ENCODE measurements at places on chromosomes 13 and 19.

DNA sequence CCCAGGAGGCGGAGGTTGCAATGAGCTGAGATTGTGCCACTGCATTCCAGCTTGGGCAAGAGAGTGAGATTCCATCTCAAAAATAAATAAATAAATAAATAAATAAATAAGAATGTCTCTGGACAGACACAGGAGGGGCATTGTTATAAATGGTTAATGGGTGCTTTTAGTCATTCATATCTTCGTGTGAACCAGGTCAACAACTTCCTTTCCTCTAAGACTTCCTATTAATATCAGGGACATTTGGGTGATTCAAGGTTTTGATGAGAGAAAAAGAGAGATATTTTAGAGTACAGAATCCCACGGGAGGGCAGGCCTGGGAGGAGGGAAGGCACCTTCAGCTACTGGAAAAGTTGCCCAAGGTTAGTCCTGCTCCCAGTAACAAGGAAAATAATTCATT is 23.9 kb downstream of the DHRS12 start:
- no peak for DNase-seq

- no peak for DNase-seq
Observed at GRCh38 chr13:65378484-65378883, 1851.7 kb downstream of the PCDH9 start.

DNA sequence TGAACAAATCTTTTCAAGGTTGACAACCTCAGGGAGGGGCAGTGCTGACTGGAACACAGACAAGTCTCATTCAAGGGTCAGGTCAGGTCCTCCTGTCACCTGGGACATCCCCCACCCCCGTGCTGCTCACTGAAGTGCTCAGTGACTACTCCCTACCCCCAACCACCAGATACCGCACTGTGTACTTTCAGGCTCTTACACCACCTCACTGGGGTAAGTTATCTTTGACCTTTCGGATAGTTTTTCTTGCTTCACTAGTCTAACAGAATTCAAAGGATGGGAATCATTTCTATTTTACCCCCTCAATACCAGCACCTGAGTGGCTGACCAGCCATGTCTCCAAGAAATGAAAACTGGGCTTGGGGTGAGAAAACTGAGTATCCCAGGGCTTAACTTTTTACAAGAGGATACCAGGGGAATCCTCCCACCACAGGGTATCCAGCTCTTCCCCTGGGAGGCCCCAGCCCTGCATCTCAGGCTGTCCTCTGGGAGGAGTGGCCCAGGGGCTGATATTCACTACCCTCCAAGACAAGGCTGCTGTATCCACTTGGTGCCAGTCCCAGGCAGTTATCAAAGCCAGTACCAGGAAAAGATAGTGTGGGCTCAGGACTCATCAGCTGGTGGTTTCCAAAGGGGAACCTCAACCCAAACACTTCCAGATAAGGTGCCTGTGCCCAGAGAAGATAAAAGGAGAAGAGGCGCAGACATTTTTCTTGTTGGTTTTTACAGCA is 2.1 kb downstream of the ZNF563 start:
- DNase-seq, result no peak

- peak; percentile 59 for DNase-seq
Observed at GRCh38 chr13:95494082-95494681, 58.3 kb upstream of the CLDN10 start.

DNA sequence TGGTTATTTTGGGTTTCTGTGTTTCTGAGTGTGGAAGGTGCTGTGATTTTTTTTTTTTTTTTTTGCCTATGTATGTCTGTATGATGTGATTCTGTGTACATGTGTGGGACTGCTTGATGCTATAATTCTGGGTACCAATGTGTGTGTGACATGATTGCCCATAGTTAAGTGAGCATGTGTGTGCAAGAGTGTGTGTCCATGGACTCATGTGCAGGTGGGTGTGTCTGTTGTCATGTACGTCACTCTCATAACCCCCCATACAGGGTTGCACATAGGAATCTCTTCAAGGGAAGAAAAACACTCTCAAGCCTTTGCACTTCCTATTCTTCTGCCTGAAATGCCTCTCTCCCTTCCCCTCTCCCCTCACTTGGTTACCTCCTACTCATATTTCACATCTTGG is 2.5 kb upstream of the PPP5C start:
- no peak for DNase-seq

DNA sequence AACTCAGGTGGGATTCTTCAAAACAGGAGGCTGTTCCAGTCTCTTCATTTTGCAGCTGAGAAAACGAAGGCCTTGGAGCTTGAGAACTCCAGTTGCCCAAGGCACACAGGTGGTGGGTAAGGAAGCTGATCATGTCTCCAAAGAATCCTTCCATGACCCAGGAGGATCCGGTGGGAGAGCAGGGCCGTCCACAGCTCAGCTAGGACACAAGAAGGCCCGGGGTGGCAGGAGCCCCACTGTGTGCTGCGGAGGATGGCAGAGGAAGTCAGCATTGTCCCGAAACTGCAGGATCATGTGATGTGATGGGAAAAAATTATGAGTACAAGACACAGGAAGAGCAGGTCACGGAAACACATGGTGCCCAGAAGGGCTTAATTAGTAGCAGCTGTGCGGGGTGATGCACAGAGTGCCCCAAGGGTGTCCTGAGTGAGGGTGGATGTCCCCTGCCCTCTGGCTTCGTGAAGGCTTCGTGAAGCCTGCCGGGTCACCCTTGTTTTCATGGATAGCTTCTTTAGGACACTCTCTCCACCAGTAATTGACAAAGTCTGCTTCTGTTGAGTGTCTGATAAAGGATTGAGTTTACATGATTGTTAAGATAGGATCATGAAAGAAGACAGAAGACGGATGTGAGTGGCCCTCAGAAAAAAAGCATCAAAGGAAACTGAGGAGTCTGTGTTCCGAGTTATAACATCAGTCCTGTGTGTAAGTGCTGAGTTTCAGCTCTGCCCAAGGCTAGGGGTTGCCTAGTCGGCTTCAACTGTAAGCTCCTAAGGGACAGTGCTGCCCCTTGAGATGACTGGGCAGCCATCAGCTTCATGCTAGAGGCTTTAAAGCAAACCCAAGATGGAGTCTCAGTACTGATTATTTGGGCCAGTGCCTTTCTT is 33.8 kb upstream of the SACS start:
- no peak for DNase-seq

DNA sequence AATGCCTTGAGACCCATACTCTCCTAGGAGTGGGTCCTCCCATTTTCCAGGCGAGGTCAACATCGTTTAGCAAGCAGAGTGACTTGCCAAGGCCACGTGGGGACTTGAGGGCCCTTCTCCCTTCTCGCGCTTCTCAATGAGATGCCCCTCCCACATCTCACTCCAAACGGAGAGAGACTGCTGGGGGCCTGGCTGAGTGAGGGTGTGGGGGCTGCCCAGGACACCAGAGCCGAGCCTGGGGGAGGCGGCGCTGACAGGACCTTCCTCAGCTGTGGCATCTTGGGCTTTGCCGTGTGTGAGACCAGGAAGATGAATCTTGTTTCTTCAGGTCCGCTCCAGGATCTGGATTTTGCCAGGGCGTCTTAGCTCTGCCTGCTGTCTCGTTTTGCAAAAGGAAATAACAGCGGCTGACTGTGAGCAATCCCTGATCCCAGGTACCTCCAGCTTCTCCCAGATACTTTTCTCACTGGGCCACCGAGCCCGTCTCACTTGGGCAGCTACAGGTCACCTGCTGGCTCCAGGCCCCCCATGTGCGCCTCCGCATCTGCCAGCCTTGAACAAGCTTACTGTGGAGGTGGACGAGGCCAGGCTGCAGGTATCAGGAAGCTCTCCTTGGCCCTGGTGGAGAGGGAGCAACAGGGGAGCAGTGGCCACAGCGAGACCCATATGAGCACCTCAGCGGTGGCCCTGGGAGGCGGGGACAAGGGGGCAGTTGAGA is 6.0 kb downstream of the COX6B2 start:
- no peak for DNase-seq

DNA sequence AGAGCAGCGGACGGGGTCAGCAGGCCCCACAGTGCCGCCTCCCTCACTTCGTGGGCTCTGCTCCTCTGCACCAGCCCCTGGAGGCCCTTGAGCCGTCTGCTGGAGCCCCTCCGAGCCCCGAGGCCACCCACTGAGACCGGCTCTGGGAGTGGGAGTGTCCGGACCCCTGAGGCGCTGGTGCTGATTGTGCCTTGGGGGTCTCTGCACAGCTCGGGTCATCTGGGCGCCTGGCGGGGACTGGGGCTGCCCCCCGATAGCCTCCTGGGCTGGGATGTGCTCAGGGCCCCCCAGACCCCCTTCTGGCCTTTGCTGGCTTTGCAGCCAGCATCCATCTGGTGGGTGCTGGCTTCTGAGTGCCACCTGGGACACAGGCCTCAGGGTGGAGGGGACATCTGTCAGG is 15.4 kb downstream of the CBARP start:
- no peak for DNase-seq

DNA sequence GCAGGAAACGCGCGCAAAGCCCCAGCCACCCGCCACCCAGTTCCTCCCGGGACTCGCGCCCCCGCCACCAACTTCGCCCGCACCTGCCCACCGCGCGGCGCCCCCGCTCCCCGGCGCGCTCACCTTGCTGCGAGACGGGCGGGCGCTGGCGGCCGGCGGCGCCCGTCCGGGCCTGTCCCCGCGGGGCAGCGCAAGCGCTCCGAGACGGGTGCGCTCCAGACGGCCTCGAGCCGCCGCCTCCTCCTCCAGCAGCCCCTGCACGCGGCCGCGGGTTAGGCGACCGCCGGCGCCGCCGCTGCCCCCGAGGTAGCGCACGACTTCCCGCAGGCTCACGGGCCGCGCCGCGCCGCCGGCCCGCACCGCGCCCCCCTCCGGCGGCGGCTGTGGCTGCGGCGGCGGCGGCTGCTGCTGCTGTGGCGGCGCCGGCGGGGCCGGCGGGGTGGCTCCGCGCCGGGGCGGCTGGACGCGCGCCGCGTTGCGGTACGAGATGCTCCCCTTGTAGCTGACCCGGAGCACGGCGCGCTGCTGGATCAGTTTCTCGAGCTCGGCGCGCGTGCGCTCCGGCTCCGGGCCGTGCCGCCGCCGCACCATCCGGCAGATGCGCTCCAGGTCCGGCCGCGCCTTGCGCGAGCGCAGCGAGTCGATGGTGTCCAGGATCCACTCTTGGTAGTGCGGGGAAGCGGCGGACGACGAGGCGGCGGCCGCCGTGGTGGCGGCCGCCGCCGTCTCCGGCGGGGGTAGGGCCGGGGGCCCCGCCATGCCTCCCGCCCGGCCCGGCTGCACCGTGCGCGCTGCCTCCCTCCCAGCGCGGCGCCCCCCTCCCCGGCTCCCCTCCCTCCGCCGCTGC is 666 bp downstream of the SAMD1 start:
- DNase-seq, result peak; percentile 35

GRCh38 chr19:14774373-14774772 is 4.0 kb downstream of the ADGRE2 start:
- DNase-seq, result no peak

DNA sequence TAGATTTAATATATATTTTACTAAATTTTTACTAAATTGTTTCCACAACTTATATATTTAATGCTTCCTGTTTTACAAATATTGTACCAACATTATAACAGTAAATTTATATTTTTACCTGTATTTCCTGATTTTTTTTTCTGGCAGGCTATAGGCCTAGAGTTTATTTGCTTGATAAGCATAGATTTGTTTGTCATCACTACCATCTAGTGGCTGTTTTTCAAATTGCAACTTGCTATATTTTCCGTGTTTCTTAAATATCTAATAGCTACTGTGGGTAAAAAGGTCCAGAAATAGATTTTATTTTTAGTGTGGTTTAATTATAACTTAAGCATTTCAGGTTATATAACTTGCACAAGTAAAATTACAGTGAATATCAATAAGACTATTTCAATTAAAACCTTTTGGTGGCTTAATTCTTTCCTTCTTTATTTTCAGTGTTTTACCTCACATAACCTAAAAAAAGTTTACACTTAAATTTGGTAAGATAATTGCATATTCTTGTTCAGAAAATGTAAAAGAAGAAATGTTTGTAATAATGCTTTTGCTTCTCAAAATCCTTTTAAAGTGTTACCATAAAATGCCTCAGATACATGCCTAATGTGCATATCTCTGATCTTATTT is 60.6 kb downstream of the NDFIP2 start:
- DNase-seq, result peak; percentile 35

- DNase-seq, result no peak
Observed at GRCh38 chr13:42232671-42233070, 39.3 kb upstream of the AKAP11 start.

GRCh38 chr13:50378509-50379044 is 363.3 kb downstream of the KCNRG start:
- DNase-seq, result no peak

DNA sequence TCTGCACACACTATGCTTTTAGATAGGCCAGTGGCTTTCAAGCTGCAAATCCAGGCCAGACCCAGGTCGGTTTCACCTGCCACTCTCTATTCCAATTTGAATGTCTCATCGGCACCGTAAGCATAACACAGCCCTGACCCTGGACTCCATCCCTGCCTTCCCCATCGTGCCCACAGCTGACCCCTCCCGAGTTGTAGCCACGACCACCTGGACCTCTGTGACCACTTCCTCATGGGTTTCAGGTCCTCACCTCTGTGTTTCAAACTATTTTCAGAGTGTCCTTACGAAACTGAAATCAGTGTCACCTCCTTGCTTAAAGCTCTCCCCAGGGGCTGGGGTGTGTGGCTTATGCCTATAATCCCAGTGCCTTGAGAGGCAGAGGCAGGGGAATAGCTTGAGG is 9.0 kb upstream of the HSH2D start:
- DNase-seq, result no peak

GRCh38 chr19:35154525-35155406 is at the start of gene FXYD5:
TSS of gene FXYD5 (plus strand) at chr19:35154735. CDS start at chr19:35155551, 816 bp downstream.
- peak; percentile 56 for DNase-seq

DNA sequence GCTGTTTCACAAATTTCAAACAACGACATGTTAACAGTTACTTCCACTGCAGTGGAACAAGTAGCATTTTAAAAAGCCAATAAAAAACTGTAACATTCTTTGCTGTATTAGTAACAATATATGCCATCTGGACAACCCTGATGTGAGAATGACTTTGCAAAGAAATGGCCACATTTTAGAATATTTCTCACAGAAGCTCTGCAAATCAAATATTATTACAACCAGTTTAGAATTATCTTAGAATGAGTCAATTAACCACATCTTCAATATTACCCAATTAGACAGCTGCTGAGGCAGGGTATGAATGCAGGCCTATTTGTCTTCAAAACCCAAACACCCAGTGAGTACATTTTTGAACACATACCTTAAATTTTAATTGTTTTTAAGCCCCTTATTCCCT is 3.2 kb downstream of the ZNF699 start:
- DNase-seq, result peak; percentile 72
